Left lung (tissue), 14 donors: ENCODE measurements at places on chromosomes 5 and 9.

DNA sequence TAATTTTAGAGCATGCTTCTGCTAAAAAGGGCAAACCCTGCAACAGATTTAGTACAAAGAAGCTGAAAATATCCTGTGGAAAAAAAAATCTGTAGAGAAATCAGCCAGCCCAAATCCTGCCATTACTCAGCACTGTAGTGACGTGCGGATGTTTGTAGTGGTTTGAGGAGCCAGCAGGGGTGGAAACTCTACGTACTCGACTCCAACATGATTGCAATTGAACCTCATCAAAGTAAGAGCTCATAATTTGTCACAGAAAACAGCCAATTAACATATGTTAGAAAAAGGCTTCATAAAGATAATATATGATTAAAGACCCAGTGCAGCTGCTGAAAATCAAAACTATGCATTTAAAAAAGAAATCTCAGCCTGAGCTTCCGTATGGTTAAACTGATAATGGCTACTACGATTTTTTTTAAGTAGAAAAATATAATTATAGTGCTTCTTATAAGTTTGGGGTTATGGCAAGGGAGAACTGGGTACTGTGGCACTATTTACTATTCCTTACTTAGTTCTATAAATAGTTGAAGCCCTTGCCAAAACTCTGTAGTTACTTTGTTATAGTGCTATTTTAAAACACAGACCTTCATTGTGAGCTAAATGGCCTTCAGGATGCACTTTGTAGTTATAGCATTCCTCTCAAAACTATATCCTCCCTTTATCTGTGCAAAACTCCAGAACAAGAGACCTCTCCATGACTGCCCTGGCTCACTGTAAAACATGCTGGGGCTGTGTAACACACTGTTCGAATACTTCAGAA, 49.4 kb downstream of the MEF2C start:
- peak; percentile 55 for DNase-seq

- DNase-seq = no peak
Observed at GRCh38 chr5:42877431-42877830, 65.7 kb upstream of the SELENOP start.

DNA sequence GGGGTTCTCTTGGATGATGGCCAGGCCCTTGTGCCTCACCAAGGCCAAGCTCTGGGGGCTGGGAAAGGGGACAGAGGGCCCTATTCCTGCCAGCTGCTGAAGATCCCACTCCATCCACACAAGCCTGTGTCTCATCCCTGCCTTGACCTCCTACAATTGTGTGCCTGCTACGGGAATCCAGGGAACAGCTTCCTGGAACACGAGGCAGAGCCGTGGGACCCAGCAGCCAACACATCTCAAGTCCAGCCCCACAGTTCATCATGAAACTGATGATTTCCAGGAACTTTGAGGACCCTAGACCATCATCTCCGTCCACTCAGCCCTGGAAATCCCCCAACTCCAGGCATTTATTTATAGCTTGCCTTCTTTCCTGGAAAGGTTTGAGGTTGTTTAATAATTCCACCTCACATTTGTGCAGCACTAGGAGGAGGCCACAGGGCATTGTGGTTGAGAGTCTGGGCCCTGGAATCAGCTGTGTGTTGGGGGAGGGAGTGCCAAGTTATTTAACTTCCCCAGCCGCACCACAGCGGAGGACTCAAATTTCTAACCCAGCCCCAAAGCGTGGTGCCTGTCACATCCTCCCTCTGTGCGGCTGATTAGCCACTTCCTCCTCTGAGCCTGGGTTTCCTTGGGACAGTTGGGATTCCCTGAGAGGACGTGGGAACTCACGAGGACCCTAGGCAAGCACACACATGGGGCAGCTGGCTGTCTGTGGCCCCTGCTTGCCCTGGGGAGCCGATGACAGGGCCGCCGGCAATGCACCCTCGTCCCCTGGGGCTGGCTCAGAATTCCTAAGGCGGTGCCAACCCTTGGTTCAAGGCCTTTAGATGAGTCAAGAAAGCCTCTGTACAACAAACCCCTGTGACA, 58.2 kb upstream of the GGTA1 start:
- peak; percentile 72 for DNase-seq

DNA sequence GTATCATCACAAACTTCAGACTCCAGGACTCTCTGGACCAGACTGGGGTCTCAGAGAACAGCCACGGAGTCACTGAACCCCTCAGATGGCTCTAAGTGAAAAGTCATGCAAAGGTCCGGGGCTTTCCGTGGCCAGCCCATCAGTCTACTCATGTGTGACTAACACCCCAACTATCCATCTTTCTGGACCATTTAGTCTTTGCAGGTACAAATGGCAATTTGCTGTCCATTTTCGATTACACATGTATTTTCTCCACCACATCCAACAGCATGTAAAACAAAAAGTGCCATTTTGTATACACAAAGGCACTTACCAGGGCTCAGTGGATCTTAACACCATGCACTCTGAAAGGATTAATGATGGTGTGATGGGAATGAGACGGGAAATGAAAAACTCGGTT, 387.7 kb downstream of the BNC2 start:
- DNase-seq = no peak

DNA sequence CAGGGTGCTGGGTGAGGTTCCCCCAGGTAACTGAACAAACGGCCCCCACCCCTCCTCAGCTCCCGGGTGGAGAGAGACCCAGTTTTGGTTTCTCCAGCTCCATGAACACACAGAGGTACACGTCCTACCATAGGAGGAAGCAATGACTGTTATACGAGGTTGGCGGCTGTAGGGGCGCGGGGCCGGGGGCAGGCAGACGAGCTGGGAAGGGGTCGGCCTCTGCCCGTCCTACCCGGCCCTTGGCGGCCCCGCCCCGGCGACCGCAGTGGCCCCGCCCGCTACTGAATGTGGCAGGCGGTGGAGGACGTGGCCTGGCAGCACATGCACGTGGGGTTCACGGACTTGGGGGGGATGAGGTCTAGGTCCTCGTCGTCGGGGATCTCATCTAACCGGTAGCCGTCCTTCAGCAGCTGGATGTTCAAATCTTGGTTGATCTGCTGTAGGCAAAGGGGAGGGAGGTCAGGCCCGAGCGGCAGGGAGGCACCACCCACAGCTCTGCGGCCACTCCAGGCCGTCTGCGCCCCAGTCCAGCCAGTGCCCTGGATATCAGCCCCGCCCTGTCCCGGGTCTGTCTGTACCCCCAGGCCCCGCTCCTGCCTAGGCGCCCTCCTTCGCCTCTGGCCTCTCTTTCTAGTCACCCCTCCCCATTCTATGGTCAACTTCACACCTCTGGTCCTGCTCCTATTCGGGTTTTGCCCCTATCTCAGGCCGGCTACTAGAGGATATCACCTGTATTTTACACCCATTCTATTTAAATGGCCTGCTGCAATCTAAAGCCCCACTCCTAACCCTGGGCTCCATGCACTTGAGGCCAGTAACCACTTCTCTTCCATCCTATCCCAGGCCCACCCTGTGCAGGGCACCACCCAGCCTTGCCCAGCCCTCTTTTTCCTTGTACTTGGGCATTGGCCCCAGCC, 24.2 kb upstream of the MYORG start:
- no peak for DNase-seq

- DNase-seq = no peak
Observed at GRCh38 chr9:31683116-31683515, 701.3 kb upstream of the ACO1 start.
